ENCODE measurements at places on chromosomes 13 and 19.

- no peak for DNase-seq
Observed at GRCh38 chr13:102441085-102441484, 39.2 kb upstream of the FGF14 start.

DNA sequence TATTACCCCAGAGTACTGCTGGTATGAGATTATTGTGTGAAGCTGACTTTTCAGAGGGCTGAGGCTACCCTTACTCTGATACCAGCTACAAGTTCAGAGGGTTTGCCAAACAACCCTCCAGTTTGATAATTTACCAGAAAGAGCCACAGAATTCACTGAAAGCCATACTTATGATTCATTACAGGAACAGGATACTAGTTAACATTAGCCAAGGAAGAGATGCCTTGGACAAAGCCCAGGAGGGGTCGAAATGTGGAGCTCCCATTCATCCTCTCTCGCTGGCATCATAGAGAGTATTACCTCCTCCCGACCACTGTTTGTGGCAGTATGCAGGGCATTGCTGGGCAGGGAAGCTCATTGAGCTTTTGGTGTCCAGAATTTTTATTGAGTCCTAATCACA lies 364.3 kb downstream of the KCNRG start:
- DNase-seq, result no peak

- no peak for DNase-seq
Observed at GRCh38 chr13:102310691-102311418, 91.0 kb downstream of the FGF14 start.

DNA sequence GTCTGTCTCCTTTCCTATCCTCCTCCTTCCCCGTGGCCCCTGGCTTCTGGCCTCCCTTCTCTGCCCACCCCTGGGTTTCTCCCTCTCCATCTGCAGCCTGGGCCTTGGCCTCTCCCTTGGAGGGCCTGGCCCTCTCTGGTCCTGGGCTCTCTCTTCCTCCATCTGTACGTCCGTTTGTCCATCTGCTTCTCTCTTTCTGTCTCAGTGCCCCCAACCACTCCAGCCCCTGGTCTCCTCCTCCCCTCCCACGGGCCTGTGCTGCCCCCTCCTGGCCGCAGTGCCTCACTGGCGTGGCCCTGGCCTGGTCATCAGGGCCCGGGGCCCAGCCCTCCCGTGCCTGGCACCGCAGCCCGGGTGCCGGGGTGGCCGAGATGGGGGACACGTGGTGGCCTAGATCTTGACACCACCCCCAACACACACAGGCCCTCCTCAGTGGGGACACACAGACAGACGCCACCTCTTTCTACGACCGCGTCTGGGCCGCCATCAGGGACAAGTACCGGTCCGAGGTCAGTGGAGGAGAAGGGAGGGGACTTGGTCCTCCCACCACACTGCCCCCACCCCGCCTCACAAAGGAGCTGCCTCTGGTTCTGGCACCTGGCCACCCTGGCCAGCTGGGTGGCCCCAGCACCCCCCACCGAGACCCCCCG lies 11.3 kb downstream of the PRKCSH start:
- DNase-seq, result no peak

DNA sequence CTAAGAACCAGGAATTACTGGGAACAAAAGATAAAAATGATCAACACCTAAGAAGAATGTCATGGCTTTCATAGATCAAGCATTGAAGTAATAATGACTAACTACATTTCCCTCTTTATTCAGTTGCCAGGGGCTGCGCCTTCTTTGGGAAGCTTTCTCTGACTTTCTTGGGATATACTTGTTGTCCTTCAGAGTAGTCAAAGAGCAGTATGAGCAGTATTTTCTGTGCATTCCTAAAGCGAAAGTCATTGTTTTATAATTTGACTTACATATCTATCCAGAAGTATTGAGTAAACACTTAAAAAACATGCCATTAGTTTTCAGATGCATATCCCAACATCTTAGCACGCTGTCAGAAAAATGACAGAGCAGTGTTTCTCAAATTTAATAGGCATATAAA lies 2412.4 kb downstream of the PCDH9 start:
- no peak for DNase-seq

DNA sequence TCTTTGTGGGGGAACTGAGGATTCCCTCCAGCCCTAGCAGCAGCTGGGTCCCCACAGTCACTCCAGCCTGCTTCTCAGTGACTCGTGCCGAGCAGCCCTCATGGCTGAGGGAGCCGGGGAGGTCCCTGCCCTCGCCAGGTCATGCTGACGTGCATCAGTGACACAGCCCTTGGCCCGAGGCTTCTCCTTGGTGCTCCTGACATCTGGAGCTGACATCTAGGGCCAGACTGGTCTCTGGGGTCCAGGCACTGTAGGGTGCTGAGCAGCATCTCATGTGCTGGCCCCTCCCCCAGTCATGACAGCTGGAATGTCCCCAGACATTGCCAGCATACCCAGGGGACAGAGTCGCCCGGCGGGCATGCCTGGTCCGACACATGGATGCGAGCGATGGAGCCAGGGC lies 14.4 kb downstream of the COMP start:
- no peak for DNase-seq

- DNase-seq, result no peak
Observed at GRCh38 chr19:28076628-28077027, 1136.3 kb downstream of the UQCRFS1 start.

DNA sequence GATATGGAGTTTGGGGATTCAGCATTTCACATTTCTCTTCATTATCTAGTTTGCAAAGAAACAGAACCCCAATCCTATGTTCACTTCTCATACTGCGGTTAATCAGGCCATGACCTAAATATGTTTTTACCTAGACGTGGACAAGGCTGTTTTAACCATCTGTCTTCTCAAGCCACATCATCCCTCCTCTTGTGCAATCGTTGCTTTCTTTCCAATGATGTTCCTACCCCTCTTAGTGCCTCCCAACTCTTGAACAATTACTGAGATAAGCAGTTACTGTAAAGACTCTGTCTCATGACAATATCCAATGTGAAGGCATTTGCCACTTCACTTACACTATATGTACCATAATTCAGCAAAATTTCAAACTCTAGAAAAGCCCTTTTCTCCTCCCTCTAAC lies 406.2 kb downstream of the LIG4 start:
- no peak for DNase-seq

DNA sequence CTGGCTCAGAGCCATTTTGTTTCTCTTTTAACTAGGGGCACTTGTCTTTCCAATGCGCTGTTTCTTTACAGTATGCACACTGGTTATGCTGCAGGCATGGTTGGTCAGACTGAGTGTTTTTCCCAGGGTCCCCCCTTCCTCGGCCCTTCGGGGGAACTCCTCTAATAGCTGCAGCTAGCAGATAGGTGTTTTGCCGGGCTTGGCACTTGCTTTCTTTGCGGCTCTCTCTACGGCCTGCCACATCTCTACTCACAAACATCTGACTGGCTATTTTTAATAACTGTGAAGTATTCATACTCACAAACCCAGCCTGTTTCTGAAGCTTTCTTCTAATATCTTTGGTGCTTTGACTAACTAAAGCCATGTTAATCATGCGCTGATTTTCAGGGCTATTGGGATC lies 89.4 kb downstream of the SLC25A15 start:
- no peak for DNase-seq

DNA sequence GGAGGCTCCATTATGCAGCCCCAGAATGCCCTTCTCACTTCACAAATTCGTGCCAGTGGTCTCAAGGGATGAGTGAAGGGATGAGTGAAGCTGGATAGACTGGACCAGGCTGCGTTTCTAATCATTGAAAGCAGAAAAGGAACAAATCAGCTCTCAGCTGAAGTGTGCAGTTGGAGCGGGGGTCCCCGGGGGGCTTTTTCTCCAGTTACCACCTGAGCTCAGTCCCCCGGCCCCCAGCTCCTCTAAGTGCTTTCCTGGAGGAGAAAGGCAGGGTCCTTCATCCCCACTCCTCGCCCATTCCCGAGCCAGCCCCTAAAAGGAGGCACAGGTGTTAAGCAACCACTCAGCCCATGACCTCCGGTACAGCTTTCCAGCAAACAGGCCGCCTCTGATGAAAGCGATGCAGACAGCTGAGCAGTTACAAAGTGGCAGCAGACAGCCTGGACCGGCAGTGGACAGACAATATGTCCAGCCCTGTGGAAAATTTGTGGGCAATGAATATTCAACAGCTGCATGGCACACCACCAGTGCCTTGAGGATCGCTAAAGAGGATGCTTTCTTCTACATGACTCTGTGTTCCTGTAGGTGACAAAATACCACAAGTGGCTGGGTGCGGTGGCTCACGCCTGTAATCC lies 110.7 kb upstream of the UBL3 start:
- no peak for DNase-seq

- DNase-seq, result no peak
Observed at GRCh38 chr13:52348983-52349780, 56.8 kb downstream of the THSD1 start.

DNA sequence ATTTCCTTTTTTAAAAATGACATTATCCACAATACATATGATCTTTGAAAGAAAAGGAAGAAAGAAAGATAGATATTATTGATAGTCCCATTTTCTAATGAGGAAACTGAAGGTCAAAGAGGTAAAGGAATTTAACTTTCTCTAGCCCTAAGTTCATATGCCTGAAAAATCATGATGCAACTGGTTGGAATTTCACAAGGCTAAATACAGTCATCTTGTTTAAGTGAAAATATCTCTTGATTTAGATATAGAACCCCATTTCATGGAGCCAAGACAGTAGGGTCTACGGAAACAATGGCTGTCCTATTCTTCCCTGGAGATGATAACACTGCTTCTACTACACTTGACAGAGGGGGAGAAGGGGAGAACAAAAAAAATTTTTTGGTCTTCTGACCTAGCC lies 366.2 kb downstream of the DNAJC15 start:
- no peak for DNase-seq

- DNase-seq, result no peak
Observed at GRCh38 chr13:27487776-27488175, 37.4 kb upstream of the MTIF3 start.

DNA sequence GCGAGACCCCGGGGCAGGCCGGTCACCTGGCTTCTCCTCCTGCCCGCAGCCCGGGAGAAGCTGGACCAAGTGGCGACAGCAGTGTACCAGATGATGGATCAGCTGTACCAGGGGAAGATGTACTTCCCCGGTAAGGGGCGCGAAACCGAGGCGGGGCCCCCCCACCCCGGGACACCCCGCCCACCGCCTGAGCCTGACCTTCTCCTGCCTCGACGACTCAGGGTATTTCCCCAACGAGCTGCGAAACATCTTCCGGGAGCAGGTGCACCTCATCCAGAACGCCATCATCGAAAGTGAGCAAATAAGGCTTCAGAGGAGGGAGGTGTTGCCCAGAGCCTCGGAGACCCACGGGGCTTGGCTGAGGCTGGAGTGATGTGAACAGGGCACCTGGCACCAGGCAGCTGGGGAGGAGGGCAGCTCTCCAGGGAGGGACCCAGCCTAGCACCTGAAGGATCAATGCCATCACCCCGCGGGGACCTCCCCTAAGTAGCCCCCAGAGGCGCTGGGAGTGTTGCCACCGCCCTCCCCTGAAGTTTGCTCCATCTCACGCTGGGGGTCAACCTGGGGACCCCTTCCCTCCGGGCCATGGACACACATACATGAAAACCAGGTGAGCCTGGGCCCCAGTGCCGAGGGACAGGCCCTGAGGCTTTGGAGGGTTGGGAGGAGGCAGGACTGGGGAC lies 629 bp downstream of the IZUMO4 start:
- no peak for DNase-seq

DNA sequence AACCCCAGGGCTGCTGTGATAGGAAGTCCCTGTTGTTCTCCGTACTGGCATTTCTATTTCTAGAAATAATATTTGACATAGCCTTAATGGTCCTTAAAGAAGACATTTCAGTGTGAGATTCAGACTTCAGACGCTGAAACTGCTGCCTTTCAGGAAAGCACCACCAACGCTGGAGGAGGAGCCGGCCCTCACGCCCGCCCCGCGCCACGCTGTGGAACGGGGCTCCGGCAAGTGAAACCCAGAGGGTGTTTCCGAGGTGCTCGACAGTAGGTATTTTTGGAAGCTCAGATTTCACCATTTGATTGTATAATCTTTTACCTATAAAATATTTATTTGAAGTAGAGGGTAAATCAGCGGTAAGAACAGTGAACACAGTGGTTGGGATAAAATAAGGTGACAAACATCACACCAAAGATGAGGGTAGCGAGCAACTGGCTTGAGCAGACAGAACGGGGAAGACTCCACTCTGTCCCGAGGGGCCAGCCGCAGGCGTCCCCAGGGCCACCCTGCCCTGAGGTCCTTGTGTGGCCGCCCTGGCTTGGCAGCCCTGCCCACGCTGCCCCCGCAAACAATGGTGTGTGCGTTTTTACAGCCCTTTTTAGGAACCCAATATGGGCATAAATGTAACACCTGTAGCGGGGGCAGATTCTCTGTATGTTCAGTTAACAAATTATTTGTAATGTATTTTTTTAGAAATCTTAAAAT lies 85.6 kb upstream of the MCF2L start:
- DNase-seq, result no peak
